B cell (primary cell): ENCODE measurements at places on chromosomes 16 and 17.

- no peak for DNase-seq
Measured at GRCh38 chr17:35655303-35655702, 68.2 kb downstream of the AP2B1 start.

- no peak for DNase-seq
Measured at GRCh38 chr17:61833536-61834193, 29.7 kb downstream of the BRIP1 start.

DNA sequence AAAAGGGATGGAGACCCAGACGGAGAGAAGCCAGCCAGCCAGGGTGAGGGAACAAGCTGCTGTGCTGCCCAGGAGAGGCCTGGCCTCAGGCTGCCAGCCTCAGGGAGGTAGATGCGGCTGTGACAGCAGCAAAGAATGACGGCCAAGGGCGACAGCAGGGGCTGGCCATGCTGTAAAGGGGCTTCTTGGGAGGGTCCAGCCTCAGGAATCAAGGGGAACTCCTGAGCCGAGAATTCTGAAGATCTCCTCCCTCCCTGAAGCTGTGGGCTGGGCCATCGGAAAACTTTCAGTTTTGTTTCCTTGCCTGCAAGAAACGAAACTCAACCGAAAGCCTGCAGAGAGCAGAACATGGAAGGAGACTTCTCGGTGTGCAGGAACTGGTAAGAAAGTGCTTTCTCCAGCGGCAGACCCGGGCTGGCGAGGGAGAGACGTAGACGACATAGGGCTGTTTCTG is at the start of gene XAF1:
TSS of gene XAF1 (plus strand) at position 316 of the 454 bp plus-strand sequence. CDS start at position 349, 33 bp downstream.
- peak; percentile 70 for DNase-seq

GRCh38 chr17:58757162-58757613 is 1.5 kb downstream of the PPM1E start:
- DNase-seq: no peak

- no peak for DNase-seq
Measured at GRCh38 chr17:42879596-42879985, 21.0 kb upstream of the G6PC1 start.

DNA sequence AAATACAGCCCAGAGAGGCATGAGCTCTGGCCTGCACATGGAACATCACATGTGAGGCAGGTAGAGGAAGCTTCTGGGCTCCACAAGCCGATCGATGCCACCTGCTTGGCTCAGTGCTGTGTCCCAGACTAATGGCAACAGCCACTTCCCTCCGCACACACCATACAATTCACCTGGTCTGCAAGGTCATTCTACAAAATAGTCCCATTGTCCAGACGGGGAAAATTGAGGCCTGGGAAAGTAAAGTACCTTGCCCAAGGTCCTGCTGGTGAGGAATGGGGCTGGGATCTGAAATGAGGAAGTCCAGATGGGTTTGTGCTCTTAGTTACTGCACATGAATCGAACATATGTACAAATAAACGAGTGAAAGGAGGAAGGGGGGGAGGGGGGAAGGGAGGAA is 88.0 kb downstream of the LITAF start:
- peak; percentile 30 for DNase-seq

GRCh38 chr17:19748807-19749193 is 702 bp upstream of the ALDH3A1 start:
- DNase-seq: no peak

DNA sequence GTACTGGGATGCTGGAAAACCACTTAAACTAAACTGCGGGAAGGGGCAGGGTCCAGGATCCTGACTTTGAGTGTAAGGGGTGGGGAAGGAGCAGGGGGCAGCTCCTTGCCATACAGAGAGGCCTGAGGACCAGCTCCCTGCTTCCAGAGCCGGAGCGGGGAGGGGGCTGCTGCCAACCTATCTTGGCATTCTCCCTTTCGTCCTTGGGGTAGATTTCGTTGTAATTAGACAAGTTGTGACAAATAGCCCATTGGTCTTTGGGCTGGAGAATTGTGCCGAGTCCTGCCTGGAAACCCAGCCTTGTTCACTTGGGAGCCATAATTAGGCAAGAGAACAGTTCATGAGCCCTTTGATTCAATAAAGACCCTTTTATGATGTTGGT is 175.5 kb downstream of the RAB11FIP4 start:
- no peak for DNase-seq

- DNase-seq: no peak
Measured at GRCh38 chr17:49071106-49071505, 61.5 kb upstream of the B4GALNT2 start.

DNA sequence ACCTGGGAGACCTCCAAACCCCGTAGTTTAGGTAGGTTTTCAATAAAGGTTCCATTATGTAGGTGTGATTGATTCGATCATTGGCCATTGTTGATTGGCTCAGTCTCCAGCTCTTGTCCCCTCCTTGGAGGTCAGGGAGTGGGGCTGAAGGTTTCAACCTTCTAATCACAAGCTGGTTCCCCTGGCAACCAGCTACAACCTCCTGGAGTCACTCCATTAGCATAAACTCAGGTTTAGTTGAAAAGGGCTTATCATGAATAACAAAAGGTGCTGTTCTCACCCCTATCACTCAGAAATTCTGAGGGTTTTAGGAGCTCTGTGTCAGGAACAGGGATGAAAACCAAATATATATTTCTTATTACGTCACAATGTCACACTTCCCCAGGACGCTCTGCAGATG is 28.5 kb downstream of the TMEM132E start:
- DNase-seq: no peak

- no peak for DNase-seq
Measured at GRCh38 chr17:75824666-75825065, 19.5 kb downstream of the UNC13D start.

DNA sequence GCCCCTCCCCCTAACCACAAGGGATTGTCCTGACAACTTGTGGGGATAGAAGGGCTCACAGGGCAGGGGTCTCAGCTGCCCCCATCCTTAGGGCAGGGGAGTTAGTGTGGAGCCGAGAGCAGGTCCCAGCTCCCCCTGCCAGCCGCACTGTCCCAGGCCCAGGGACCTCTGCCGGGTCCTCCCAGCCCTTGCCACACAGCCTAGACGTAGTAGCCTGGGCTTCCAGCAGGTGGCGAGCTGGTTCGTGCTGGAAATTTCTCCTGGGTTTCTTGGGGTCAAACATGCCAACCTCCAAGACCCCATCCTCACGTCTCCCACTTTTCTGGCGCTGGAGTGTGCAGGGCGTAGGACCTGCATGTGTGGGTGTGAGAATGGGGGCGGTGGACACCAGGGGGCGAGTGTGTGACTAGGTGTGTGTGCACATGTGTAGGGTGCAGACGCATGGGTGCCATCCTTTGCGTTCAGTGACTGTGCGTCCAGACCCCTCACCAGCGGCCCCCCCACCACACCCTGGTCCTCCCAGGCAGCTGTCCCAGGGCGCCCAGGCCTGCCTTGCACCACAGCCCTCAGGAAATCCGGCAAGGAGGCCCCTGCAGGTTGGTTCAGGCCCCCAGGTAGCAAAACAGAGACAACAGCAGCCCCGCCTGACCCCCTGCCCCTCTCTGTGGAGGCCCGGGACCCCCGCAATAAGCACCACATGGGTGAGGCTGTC is 29.5 kb downstream of the SBK1 start:
- peak; percentile 63 for DNase-seq

- no peak for DNase-seq
Measured at GRCh38 chr16:26826500-26826899, 240.2 kb upstream of the C16orf82 start.

DNA sequence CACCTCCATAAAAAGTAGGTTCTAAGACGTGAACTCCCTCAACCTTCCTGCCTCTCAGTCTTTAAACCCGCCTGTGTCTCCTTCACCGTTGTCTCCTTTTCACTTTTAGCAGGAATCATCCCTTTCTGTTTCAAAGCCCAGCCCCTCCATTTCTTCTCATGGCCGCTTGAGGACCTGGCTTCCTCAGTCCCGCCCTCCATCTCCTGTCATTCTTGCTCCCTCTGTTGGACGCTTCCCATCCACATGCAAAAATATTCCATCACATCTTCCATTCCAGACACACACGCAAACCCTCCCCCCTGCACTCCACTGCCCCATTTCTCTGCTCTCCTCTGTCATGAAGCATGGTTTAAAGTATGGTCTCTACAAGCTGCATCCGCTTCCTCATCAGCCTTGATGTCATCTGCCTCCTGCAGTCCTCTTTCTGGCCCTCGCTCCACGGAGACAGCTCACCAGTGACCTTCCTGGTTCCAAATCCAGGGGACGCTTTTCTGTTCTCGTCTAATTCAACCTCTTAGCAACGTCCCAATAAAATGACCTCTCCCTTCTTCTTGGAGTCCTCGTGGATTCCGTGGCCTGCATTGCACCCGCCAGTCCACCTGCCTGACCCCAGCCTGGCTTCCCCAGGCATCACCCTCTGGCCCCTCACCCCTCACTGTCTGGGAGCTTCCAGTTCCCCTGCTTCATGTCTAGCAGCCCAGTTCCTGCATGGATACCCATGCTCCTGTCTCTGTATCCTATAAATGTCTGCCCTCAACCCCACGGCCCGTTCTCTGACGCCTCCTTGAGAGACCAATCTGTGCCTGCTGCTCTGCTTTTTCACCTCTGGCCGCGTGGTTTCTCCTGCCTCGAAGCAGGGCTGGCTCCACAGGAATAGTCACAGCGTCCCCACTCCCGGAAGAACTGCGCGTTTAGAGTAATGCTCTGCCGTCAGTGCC is 26.2 kb downstream of the ANKRD40 start:
- no peak for DNase-seq

GRCh38 chr17:76032073-76032779 is 5.1 kb upstream of the EVPL start:
- no peak for DNase-seq

DNA sequence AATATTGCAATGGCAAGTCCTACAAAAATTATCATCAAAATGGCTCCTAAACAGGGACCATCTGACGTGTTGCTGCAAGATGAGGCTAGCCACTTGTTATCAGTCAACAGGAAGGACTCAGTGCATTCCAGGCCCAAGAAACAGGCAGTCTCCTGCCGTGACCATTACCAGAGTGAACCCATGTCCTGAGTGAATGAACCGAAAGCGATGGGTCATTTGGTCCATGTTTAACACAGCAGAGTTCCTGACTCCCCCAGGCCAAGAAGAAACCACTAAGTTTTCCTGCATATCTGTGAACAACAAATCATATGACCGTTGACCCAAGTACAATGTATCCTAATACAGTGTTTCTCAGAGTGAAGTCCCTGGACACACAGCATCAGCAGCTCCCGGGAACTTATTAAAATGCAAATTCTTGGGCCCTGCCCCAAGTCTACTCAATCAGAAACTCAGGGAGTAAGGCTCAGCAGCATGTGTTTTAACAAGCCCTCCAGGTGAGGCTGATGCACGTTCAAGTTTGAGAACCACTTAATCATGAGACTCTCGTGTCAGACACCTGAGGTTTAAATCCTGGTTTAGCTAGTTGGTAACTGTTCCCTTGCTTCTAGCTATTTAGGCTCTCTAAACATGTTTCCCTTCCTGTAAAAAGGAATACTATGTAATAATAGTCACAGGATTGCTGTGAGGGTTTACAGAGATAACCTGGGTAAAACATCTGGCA is 429.4 kb upstream of the MAF start:
- DNase-seq: no peak

GRCh38 chr16:27027971-27028370 is 38.8 kb upstream of the C16orf82 start:
- no peak for DNase-seq

GRCh38 chr16:14321542-14321941 is 250.4 kb downstream of the MRTFB start:
- DNase-seq: no peak

DNA sequence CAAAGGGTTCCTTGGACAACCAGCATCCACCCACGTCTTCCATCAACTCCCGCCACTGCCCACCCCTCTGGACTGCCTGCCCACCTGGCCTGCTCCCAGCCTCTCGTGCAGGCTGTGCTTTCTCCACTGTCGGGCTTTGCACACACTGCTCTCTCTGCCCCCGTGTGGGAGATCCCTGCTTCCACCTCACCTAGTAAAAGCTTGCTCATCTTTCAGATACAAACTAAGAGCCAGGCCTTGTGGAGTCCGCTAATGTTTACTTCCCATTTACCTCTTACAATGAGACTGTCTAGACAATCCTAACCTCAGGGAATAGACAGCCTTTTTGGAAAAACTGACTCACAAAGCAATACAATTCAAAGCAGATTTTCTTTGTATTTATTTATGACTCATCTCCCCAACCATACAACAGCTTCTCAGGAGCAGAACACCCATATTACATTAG is 67.6 kb downstream of the USP31 start:
- no peak for DNase-seq

GRCh38 chr16:23976524-23976923 is 140.7 kb downstream of the PRKCB start:
- peak; percentile 25 for DNase-seq

DNA sequence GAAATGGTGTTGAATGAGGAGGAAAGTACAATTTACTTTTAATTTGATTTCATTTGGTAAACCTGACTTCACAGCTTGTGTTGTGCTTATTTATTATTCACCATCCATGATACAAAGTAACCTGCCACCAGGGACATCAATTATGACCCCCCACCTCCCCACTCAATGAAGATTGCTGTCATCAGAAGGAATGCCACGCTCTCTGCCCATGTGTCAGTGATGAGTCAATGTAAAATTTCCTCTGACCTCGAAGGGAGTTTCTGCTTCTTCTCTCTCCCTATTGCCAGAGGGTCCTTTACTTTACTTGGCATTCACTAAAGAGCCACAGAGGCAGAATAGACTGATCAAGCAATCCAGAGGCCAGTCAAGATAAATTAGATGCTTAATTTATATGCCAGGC is 759.7 kb downstream of the CDH11 start:
- no peak for DNase-seq

GRCh38 chr17:17783825-17784656 is 52.7 kb downstream of the SREBF1 start:
- peak; percentile 82 for DNase-seq

- peak; percentile 57 for DNase-seq
Measured at GRCh38 chr17:76266244-76266938, 1.2 kb downstream of the UBALD2 start.

DNA sequence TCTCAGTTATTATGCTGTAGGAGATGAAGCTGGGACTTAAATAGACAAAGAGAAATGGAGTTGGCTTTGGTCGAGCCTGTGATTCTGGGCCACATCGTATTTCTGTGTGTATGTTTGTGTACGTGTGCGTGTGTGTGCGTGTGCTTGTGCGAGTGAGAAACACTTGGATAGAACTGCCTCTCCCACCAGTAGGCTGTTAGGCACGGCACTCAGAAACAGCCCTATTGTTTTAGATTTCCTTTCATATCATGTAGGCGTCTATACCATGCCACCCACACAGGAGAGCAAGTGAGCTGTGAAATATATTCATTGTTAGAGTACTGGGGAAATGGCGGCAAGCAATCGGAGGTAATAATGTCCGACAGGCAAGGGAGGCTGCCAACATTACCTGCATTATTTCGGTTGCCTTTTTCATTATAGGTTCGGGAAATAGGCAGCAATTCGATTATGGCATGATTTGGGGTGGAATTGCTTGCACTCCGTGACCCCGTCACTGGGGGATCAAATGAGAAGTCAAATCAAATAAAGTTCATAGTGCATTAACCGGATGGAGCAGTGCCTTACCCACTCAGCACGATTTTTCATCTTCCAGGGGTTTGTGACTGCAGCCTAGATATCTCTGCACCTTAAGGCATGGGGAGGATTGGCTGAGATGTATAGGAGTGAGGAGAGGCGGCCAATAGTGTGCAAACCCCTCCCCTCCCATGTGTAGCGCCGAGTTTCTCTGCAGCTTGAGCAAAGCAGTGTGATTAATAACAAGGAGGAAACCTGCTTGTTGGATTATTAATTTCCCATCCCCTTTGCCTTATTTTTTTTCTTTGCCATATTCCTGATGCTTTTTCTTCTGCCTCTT is 89.6 kb downstream of the RBFOX1 start:
- DNase-seq: no peak
